ENCODE measurements at places on chromosomes 5 and 9.

DNA sequence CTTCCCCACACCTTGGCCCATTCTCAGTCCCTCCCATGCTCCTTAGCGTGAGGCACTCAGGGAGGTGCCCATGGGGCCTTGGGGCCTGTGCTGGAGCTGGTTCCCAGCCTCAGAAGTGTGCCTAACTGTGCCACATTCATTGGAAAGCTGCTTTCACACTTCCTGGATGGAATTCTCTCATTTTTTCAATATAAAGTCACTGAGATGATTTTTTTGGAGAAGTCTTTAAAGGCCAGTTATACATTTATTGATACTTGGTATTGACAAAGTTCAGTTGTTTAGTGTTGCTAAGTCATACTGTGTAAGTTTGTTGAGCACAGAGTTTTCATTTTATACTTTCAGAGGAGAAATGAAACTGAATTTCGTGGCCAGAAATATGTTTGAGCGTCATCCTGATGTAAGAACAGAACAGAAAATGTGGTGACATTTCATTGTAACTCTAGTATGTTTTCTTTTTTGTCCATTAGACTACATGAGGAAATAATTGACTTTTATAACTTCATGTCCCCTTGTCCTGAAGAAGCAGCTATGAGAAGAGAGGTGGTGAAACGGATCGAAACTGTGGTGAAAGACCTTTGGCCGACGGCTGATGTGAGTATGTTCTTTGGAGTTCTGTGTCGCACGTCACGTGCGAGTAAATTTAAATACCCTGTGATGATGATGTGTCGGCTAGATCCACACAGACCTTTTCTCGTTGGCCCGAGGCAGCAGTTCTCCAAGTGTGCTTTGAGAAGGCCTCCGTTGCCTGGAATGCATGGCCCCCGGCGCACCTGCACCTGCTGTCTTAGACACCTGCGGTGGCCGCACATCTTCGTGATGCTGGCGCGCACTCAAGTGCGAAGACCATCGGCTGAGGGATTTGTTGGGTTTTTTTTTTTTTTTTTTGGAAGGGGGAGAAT, 24.1 kb downstream of the TENT4A start:
- no peak for DNase-seq

DNA sequence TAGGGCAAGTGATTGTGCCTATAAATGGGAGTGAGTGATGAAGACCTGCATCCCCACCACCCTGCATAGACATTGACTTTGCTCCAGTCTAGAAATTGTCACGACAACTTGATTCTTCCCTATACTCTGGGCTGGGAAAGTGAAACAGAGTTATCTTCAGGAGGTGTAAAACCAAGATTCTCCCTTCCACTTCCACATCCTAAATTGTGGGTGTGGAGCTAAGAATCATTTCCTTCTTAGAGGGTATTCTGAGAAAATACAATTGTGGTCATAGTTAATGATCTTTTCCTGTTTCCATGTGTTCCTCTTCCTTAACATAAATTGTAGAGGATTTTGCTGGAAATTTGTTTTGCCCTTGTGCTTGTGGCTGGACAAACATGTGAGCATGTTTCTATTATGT, 96.8 kb upstream of the PJA2 start:
- no peak for DNase-seq

- no peak for DNase-seq
These were observed 411.3 kb downstream of the ARHGEF28 start for GRCh38 chr5:74037321-74037720.

DNA sequence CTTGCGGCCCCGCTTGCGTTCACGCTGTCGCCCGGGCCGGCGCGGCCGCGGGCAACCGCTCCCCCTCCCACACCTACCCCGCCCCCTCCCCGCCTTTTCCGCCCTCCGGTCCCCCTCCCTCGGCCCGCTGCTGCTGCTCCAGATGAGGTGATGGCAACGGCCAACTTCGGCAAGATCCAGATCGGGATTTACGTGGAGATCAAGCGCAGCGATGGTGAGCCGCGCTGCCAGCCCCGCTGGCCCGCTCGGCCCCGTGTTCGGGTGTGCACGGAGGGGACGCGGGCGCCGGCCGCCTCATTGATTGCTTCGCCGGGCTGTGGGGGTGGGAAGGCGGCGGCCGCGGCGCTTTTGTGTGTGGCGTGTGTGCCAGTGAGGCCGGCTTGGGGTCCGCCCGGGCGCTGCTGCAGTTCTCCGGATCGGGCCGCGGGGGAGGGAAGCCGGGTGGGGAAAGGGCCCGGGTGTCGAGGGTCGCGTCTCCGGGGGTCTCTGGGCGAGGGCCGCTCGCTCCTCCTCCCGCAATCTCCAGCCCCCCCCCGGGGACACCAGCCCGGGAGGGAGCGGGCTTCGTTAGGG, 403 bp downstream of the KIF2A start:
- DNase-seq = no peak

- peak; percentile 17 for DNase-seq
These were observed 1.7 kb upstream of the SLIT3 start for GRCh38 chr5:169302491-169303118.

DNA sequence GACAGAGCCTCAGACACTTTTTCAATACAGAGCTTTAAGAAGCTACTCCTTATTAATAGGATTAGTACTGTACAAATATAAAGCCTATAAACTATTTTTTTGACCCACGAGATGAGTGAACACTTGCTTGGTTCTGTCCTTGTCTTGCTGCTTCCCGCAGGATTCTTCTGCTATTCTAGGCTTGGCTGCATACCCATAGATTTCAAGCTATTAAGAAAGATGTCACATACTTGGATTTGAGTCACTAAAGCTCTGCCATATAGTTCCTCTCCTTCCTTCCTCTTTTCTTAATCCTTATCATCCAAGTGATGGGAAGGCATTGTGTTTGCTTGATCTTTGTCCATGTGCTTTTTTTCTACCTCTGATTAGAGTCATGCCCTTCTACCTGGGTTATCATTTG, 361.2 kb upstream of the TRPC7 start:
- DNase-seq = no peak
